ENCODE measurements at places on chromosomes 13 and 19.
A peak's percentile ranks its signal among the peaks of the same experiment; 100 is the strongest.

DNA sequence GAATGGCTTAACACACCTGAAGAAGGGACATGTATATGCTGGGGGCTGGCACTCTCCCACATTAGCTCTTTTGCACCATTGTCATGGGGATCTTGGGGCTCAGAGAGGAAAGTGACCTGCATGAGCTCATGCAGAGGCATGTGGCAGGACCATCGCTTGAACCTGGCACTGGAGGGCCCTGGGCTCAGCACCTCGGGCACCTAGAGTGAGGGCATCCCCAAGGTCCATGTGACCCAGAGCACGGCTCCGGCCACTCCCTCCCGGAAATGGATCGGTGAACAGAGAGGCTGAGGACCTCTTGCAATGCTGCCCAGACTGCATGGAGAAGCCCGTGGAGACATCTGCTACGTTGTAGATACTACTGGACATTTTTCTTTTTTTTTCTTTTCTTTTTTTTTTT, 38.6 kb upstream of the CCNE1 start:
- no peak for DNase-seq

- DNase-seq, result no peak
These were observed 87.6 kb downstream of the ARHGEF7 start for GRCh38 chr13:111202745-111203144.

- no peak for DNase-seq
These were observed 51.6 kb upstream of the MIR17HG start for GRCh38 chr13:91295712-91296410.

- DNase-seq, result no peak
These were observed 865.7 kb upstream of the SLC10A2 start for GRCh38 chr13:103931885-103932284.

- DNase-seq, result no peak
These were observed 84.6 kb downstream of the CYSLTR2 start for GRCh38 chr13:48738311-48738710.

DNA sequence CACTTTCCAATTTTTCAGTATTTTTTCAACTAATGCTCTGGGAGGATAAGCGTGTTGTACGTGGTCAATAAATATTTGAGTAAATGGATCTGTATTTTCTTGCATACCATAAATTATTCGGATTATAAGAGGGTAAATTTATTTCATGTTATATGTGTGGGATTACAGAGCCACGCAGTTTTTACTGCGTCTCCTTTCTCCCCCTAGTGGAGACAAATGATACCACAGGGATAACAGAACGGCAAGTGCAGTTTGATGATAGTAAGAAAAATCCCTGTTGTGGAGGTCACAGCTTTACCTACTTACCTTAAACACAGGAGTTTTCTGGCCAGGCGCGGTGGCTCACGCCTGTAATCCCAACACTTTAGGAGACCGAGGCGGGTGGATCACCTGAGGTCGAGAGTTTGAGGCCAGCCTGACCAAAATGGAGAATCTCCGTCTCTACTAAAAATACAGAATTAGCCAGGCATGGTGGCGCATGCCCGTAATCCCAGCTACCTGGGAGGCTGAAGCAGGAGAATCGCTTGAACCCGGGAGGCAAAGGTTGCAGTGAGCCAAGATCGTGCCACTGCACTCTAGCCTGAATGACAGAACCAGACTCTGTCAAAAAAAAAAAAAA, 16.8 kb downstream of the MBD3L2B start:
- DNase-seq, result peak; percentile 7

GRCh38 chr13:40986101-40986856, 32.8 kb downstream of the ELF1 start:
- no peak for DNase-seq

DNA sequence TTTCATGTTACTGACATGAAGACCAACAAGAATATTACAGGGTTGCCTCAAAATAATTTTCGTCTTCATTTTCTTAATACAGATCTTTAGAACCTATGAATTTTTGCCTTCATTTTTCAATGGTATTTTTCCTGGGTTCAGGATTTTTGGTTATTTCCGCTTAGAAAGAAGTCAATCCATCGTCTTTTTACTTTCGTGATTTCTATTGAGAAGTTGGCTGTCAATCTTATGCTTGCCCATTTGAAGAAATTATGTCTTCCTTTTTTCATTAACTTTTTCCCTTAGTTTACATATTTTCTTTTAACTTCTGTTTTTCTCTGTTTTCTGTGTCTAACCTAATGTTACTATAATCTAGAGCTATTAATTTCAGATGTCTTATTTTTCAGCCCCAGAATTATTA, 868.9 kb upstream of the SLC10A2 start:
- no peak for DNase-seq

GRCh38 chr19:30419568-30420180, 47.5 kb downstream of the ZNF536 start:
- DNase-seq, result no peak

- DNase-seq, result no peak
These were observed 171.5 kb downstream of the DLEU7 start for GRCh38 chr13:50672025-50672424.

DNA sequence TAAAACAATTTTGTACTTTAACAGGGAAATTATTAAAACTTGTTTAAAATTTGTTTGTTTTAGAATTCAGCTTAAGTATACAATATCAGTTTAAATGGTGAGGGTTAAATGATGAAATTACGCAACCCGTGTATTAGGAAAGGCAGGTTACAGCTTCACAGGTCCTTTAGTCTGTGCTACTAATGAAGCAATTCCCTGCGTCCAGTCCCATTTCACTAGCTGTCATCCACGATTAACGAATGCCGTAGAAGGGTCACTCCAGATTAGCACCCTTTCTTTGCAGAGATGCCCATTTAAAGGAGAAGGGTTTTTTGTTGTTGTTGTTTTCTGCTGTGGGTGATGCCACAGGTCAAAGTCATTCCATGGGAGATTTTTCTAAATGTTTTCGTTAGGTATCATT, 457.6 kb upstream of the SLC10A2 start:
- no peak for DNase-seq

- DNase-seq, result no peak
These were observed 278.7 kb downstream of the KLF5 start for GRCh38 chr13:73337532-73337931.

GRCh38 chr13:110311443-110312338, 4.6 kb downstream of the COL4A2 start:
- no peak for DNase-seq

DNA sequence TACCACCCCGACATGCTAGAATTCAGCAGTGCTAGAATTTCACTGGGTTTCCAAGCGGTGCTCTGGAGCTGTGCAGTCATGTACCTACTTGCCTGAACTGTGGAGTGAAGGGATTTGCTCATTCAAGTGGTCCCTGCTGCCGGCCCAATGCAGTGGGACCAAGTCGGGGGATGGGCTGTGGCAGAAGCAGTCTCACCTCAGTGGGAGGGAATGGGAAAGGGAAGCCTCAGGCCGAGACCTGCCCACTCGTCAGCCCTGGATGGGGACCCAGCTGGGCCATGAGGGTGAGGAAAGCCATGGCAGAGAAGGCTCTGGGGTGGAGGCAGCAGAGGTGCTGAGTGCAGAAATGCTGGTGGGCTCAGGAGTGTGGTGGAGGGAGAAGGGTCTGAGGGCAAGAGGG, 14.9 kb downstream of the KLHL26 start:
- DNase-seq, result no peak

DNA sequence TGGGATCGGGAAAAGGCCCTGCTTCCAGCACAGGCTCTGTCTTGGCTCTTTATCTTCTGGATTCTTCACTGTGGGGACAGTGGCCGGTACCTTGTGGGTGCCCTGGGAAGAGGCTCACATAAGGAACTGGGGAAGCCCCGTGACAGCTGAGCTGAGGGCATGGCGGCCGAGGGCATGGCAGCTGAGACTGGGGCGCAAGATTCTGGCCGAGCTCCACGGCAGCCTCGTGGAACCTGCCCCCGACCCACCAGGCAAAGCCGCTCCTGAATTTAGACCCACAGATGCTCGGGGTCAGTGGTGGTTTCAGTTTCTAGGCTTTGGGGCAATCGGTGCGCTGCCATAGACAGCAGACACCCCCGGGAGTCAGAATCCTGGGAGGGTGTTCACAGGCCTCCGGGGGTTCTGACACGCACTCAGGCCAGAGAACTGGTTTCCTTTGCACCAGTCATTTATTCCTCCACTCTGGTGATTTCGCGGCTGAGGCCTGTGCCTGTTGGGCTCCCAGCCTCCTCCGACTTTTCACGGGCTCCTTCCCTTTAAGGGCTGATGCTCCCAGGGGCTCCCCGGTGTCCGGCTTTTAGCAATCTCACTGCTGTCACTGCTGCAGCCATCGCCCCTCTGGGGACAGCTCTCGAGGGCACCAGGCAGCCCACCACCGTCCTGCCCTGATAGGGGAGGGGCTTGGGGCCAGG, 117.6 kb downstream of the TEX29 start:
- no peak for DNase-seq

- DNase-seq, result no peak
These were observed 11.3 kb upstream of the PLA2G4C start for GRCh38 chr19:48121909-48122371.

GRCh38 chr13:63680704-63681103, 2265.1 kb upstream of the PCDH20 start:
- DNase-seq, result no peak

GRCh38 chr13:34647379-34648150, 294.5 kb upstream of the NBEA start:
- DNase-seq, result no peak

DNA sequence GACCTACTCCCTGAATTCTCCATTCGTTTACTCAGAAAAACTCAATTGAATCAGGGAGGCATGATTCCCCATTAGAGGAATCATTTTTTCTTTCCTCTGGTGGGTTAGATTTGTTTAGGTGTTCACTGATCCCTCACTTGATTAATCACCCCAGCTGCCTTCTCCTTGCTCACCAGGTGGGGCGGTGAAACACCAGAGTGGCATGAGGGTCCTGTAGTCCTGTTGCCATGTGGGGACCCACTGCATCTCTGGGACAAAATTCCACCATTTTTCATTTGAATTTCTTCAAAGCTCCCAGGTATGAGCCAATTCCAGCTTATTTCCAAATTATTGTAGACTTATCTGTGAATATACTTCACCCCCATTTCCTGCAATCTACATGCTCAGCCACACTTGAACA, 462.7 kb upstream of the ZNF507 start:
- no peak for DNase-seq

- no peak for DNase-seq
These were observed 7.1 kb downstream of the CRLF1 start for GRCh38 chr19:18599485-18599884.

- DNase-seq, result no peak
These were observed 91.4 kb upstream of the CACNA1A start for GRCh38 chr19:13597640-13598039.

DNA sequence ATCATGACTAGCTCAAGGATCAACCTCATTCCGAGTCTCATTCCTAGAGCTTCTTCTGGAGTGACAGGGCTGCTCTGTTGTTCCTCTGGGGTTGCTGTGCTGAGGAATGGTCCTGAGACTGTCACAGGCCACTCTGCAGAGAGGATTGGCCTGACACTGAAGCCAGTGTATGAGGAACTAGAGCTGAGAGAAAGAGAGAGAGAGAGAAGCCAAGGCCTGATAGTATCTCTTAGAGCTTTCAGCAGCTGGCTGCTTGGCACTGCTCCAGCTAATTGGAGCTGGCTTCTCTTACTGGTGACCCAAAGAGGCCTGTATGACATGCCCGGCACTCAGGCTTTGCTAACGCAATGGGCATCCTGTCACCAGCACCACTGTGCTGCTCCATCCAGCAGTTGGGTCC, 73.4 kb upstream of the FLT1 start:
- DNase-seq, result no peak

DNA sequence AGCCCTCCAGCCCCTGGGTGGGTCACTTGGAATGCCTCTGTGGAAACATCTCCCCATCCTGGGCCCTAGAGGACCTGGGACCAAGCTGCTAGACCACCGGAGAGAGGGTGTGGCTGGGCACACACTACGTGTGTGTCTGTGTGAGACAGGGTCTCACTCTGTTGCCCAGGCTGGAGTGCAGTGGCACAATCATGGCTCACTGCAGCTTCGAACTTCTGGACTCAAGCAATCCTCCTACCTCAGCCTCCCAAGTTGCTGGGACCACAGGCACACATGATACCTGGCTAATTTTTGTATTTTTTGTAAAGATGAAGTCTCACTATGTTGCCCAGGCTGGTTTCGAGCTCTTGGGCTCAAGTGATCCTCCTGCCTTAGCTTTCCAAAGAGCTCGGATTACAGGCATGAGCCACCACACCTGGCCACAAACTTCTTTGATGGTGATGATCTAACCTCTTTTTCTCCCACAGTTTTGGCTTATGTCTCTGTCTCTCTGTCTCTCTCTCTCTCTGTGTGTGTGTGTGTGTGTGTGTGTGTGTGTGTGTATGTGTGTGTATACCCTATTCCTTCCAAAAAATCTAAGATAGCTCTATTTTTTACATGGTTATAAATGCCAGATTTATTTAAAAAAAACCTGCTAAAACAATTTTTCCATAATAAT, 32.1 kb upstream of the SLC7A9 start:
- no peak for DNase-seq

DNA sequence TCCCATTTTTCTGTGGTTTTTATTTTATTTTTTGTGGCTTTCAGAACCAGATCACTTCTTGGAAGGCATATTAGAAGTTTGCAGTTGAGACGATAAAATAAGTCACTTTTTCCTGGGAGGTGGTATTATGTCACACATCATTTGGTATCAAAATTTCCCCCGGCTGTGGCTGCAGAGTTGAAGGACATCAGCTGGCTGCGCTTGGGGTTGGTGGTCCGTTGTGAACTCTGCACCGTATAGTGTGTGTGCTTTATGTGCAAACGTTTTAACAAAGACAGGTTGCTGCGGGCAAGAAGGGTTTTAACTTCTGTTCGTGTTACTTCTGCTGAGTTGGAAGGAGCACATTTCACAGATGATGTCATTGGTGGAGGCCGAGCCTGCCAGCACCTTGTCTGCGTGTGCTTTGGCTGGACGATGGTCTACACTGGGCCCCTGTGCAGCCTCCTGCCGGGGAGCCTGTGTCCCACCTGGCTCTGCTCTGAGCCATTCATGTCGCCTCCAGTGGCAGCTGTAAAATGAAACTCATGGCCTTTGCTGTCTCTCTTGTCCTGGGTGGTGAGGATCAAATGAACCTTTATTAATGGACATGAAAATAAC, 9.6 kb downstream of the ATP11A start:
- no peak for DNase-seq

DNA sequence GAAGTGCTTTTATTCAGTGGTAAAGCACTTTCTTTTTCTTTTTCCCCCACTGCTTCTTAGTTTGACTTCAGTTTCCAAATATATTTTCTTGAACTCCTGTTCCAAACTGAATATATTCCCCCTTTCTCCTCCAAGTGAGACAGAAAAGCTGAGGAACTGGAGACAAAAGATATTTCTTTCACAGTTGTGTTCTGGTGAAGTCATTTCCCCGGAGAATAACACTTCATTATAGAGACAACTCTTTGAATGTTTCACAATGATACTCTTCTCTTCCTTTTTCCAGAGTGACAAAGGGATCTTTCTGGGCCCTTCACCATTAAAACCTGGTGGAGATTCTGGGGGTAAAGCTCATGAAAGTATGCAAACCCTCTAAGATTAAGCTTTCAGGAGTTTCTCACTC, 860.8 kb upstream of the SLITRK5 start:
- DNase-seq, result no peak

DNA sequence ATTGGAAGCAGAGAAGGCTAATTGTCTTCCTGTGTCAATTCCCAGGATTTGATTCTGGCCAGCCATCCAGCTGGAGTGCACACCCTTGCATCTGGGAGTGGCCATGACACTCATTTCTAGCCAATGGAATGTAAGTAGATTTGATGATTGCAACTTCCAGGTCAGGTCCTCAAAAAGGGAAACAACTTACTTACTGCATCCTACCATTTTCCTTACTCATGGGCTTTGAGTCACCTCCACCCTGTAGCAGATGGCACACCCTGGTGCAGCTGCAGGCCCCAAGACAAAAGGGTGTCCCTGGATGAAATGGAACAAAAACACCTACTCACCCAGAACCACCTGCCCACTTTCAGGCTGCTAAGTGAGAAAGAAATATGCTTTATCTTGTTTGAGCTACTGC, 27.3 kb upstream of the MPHOSPH8 start:
- no peak for DNase-seq

All from kidney epithelial cell (primary cell).